ENCODE measurements at places on chromosomes 13 and 19. TPM values are rescaled to one million over a fixed set of nuclear protein-coding genes. Genes with fewer than 3 reads are reported as not detected.

DNA sequence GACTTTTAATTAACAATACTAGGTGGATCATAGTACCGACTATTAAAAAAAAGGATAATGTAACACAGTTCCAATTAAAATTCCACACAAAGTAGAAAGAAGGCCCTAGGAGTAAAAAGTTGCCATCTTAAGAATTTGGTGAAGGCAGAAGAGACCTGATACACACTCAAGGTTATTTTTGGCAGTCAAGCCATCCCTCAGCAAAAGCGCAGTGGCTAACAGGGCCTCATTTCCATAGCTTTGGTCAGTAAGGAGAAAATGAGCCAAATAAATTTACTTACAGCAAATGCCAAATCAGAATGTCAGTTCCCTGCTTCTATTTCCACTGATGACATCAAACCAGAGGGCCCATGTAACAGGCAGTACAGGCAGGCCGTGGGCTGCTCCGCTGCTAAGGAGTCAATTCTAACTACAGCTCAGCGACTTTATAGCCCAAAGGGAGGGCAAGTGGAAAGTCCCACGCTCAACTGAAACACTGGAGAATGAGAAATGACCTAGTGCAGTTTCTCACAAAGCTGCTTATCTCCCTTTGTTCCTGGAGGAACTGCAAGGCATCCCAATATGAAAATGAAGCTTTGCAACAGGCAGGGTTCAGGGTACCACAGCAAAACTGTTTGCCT is 6.3 kb downstream of the ARGLU1 start:
- peak; percentile 76 for DNase-seq

DNA sequence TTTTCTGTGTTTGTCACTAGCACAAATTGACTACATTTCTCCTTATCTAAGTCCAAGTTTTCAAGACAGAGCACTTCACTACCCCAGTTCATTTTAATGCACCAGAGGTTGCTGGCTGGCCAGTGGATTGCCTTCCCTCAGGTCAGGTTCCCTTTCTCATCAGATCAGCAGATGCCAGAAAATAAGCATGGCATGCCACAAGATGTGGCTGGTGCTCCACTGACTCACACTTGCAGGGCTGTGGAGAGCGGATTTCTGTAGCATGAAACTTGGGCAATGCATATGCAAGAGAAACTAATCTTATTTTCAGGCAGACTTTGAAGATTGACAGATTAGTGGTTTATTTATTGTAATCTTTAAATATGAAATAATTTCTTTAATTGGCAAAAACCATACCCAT is 79.5 kb downstream of the RUBCNL start:
- no peak for DNase-seq

DNA sequence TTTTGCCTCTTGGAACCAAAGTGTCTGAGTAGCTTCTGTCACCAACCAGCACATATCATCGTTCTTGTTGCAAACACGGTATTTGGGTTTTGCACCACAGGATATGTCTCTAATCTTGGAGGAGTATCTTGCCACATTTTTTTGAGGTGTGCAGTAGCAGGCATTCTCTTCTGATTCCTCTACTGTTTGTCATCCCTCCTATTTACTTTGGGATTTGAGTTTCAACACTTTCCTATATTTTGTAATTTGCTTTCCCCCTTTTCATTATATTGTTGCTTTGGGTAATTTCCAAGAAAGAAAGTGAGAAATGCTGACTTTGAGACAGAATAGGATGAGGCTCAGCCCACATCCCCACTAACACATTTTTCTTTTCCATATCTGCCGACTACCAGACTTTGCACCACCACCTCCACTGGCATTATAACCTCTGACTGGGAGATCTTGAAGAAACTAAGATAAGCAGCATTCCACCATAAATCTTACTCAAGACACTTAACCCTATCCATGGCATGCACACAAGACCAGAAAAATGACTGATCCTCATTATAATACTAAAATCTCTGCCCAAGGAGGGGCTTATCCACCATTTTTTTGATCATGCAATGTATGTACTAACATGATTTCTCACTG is 12.0 kb upstream of the DZIP1 start:
- peak; percentile 18 for DNase-seq

DNA sequence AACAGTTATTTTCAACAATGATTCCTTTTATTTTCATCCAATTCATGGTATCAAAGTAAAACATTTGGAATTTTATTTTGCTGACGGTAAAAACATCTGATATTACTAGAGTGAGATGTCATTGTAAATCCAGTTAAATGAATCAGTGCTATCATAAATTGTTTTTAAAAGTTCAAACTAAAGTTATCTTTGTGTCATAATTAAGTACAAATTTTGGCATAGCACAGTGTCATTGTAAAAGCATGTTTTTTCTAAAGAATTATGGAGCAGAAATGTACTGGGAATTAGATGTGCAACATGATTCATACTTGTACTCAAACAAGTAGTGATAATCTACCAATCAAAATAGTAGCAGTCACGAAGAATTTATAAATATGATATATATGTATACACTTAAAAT is 92.8 kb downstream of the FAM216B start:
- DNase-seq, result no peak

DNA sequence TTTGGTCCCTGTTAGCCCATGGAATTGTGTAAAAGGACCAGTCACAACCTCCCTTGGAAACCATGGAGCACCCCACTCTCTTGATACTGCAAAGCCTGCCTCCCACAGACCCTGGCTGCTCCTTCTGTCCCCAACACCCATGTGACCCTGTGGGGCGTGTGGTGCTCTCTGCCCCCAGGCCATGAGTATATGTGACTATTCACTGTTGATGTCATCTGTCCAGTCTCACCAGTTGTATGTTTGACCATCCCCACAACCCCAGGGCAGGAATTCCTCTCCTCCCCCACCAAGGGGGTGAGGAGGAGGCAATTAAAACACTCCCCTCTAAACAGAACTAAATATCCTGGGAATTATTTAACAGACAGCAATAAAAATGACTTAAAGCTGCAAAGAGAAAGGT is 35.2 kb downstream of the KCTD15 start:
- no peak for DNase-seq

GRCh38 chr19:35704218-35704617 is at the start of gene ZBTB32:
ZBTB32 (plus strand) TSS chr19:35704558; CDS start chr19:35714627, 10,069 bp downstream.
- peak; percentile 72 for DNase-seq

OVOL3 gene
- total RNA-seq, result not detected

SIRT6 gene
- 39.8 TPM for total RNA-seq

DLEU7 gene
- total RNA-seq, result not detected

PSG6 gene
- not detected for total RNA-seq

CATSPERD gene
- total RNA-seq, result not detected

CGB8 gene
- not detected for total RNA-seq

CEACAM16 gene
- total RNA-seq, result not detected

IQCN gene
- total RNA-seq, result 2.3 TPM

SPACA4 gene
- total RNA-seq, result not detected

ZSCAN5B gene
- not detected for total RNA-seq

LGALS7B gene
- not detected for total RNA-seq

Measured in activated CD4-positive, alpha-beta T cell treated with anti-CD3 and anti-CD28 coated beads, Interleukin-2, amount 10 ng/mL, durations not matched to agents 24 days and 14 days (primary cell).